ENCODE measurements at places on chromosomes 7 and 10. TPM values are rescaled to one million over a fixed set of nuclear protein-coding genes. Genes with fewer than 3 reads are reported as not detected.

Gene HOXA13
- total RNA-seq, result not detected

- H3K27ac ChIP-seq, result no peak overlapping the region
- no peaks in the 10 kb centered on the region for H3K27me3 ChIP-seq
- no peaks in the 10 kb centered on the region for H3K4me1 ChIP-seq
- DNase-seq, result no peak
- H3K36me3 ChIP-seq, result no peaks in the 10 kb centered on the region
Observed at GRCh38 chr7:144826208-144826607, 9.6 kb downstream of the TPK1 start.

- H3K4me3 ChIP-seq, result no peak overlapping the region
- DNase-seq, result no peak
- peak overlapping the region; percentile 87 for H3K27ac ChIP-seq
- H3K36me3 ChIP-seq, result no peaks in the 10 kb centered on the region
- H3K4me1 ChIP-seq, result peaks cover 93% of the 10 kb centered on the region
Observed at GRCh38 chr10:124705381-124705740, 38.8 kb downstream of the FAM53B start.

Gene PNLIP
- 3.3 TPM for total RNA-seq

GRCh38 chr10:114009281-114009996, 34.2 kb upstream of the ADRB1 start:
- no peak overlapping the region for H3K27ac ChIP-seq
- H3K4me1 ChIP-seq, result no peaks in the 10 kb centered on the region
- DNase-seq, result no peak
- H3K36me3 ChIP-seq, result no peaks in the 10 kb centered on the region
- H3K4me3 ChIP-seq, result no peak overlapping the region

GRCh38 chr7:20532890-20533289, 82.6 kb upstream of the ABCB5 start:
- H3K27me3 ChIP-seq, result no peaks in the 10 kb centered on the region
- no peak overlapping the region for H3K4me3 ChIP-seq
- no peaks in the 10 kb centered on the region for H3K36me3 ChIP-seq
- no peak for DNase-seq
- no peak overlapping the region for H3K27ac ChIP-seq

Gene EBF3
- 0.51 TPM for total RNA-seq

DNA sequence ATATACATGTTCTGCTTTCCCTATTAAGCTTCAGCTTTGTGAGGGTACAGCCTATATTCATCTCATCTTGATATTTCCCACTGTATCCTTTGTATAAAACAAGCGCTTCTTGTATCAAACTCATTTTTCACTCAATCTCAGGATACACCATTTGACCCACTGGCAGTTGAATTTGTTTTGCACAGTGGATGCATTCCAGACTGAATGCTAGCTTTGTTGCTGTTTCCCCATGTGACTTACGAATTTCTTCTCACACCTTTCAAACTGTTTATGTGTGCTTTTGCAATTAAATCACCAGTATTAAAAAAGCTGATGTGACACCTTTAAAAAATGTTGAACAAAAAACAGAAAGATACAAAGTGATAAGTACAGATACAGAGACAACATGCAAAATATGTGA, 180.9 kb downstream of the ZNF438 start:
- no peak overlapping the region for H3K4me3 ChIP-seq
- H3K36me3 ChIP-seq, result peaks cover 26% of the 10 kb centered on the region
- H3K27ac ChIP-seq, result no peak overlapping the region
- no peaks in the 10 kb centered on the region for H3K27me3 ChIP-seq
- DNase-seq, result no peak
- H3K4me1 ChIP-seq, result peaks cover 13% of the 10 kb centered on the region

DNA sequence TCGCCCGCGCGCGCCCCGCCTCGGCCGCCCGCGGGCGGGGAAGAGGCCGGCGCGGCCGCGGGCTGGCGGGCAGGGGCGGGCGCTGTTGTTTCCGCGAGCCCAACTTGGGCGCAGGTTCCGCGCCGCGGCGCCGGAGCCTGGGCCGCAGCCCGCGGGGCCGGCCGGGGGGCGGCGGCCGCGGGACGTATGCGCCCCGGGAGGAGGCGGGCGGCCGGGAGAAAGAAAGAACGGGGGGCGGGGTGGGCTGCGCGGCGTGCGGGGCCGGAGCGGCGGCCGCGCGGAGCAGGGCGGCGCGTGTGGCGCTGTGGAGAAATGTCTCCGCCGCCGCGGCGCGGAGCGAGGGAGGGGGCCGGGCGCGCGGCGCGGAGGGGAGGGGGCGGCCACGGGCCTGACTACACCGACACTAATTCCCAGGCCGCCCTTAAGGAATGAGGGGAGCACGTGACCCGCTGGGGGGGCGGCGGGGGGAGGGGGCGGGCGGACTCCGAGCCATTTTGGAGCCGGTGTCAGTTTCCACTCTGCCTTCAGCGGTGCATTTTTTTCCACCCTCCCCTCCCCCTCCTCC, at the start of gene BMI1:
BMI1 (plus strand) TSS at position 509 of the 565 bp plus-strand sequence. CDS start 5,351 bp downstream, outside the sequence.
- peaks cover 41% of the 10 kb centered on the region for H3K4me1 ChIP-seq
- peak; percentile 94 for DNase-seq
- H3K27ac ChIP-seq, result peak within 1 kb of the TSS; percentile 97
- H3K4me3 ChIP-seq, result peak within 1 kb of the TSS; percentile 94
- peaks cover 3% of the 10 kb centered on the region for H3K27me3 ChIP-seq

DNA sequence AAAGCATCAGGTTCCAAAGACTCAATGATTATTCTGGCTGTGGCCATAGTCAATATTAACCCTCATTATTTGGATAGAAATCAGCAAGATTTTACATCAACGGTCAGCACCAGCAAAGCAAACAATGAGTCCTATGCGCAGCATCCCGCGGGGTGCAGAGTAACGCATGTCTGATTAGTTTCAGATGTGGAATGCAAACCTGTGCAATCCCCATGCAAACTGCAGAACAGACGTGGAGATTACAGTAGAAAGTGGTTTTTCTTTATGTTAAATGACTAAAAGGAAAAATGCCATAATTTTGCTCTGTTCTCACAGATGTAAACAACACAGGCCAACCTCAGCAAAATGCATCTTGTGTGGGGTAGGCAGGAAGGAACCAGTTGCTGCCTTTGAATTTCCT, 258.1 kb upstream of the GRB10 start:
- no peaks in the 10 kb centered on the region for H3K27me3 ChIP-seq
- H3K36me3 ChIP-seq, result no peaks in the 10 kb centered on the region
- H3K4me3 ChIP-seq, result no peak overlapping the region
- no peaks in the 10 kb centered on the region for H3K4me1 ChIP-seq
- no peak for DNase-seq
- no peak overlapping the region for H3K27ac ChIP-seq

Gene GCK
- total RNA-seq, result not detected

Gene ATOH7
- not detected for total RNA-seq

Gene FLNC
- 5.2 TPM for total RNA-seq

DNA sequence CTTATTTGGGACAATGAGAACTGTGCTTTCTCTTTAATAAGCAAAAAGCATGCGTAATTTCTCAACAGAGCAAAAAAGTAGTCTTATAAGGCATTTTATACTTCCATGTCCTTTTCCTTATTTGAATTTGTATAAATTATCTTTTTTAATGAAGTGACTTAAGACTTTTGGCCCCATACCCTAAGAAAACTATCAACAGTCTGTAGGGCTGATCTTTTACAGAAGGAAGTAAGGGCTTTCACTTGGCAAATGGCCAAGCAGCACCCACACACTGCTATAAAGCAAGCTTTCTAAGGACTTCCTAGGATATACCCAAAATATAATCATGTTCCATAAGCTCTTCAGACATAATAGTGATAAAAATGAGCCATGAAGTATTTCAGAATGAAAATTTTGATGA, 3.4 kb downstream of the CRPPA start:
- H3K4me1 ChIP-seq, result peaks cover 15% of the 10 kb centered on the region
- H3K4me3 ChIP-seq, result no peak overlapping the region
- no peaks in the 10 kb centered on the region for H3K27me3 ChIP-seq
- DNase-seq, result no peak

- no peaks in the 10 kb centered on the region for H3K27me3 ChIP-seq
- H3K27ac ChIP-seq, result no peak overlapping the region
- peaks cover 5% of the 10 kb centered on the region for H3K4me1 ChIP-seq
- no peaks in the 10 kb centered on the region for H3K36me3 ChIP-seq
- no peak overlapping the region for H3K4me3 ChIP-seq
- DNase-seq, result no peak
Observed at GRCh38 chr7:152735443-152736004, 24.0 kb upstream of the ACTR3B start.

Gene TSPAN12
- 35.9 TPM for total RNA-seq

Gene LBX1
- not detected for total RNA-seq

- peak overlapping the region; percentile 7 for H3K4me3 ChIP-seq
- peak overlapping the region; percentile 46 for H3K27ac ChIP-seq
- no peak for DNase-seq
- H3K4me1 ChIP-seq, result peaks cover 5% of the 10 kb centered on the region
Observed at GRCh38 chr7:120740348-120740747, 117.6 kb downstream of the TSPAN12 start.

DNA sequence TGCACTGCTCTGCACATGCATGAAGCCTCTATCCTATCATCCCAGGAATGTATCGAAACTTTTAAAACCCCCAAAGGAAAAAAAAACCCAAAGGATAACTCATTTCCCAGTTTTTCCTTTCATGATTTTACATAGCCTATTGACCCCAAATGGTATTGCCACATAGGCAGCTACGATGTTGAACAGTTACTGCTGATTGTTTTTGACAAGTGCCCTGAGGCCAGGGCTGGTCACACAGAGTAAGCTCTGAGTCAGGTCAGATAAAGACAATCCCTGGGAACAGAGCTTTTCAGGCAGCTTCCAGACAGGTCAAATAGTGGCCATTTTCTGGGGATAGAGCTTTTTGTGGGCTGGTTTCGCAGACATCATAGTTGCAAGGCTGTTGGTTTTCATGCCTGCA, 52.1 kb downstream of the MYL10 start:
- no peak overlapping the region for H3K27ac ChIP-seq
- no peak overlapping the region for H3K4me3 ChIP-seq
- no peaks in the 10 kb centered on the region for H3K36me3 ChIP-seq

DNA sequence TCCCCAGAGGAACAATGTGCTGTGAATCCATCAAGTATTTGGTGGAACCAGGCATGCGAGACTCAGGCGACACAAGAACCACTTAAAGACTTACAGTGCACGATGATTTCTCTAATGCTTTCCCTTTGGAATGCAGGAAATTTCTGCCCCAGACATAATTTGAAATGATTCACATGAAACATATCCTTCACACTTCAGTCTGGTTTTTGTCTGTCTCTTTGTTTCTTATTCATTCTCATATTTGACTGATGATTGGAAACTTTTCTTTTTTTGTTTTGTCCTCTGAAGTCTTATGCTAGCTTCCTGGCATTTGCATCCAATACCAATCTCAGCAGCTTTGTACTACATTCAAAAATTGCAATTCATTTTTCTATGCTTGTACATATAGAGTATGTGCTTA, 502.8 kb downstream of the PHTF2 start:
- H3K4me1 ChIP-seq, result no peaks in the 10 kb centered on the region
- H3K27me3 ChIP-seq, result no peaks in the 10 kb centered on the region
- H3K27ac ChIP-seq, result no peak overlapping the region
- DNase-seq, result no peak

GRCh38 chr10:15856328-15857015, 3.8 kb downstream of the MINDY3 start:
- no peaks in the 10 kb centered on the region for H3K27me3 ChIP-seq
- H3K27ac ChIP-seq, result no peak overlapping the region
- no peak overlapping the region for H3K4me3 ChIP-seq

- no peaks in the 10 kb centered on the region for H3K36me3 ChIP-seq
- no peak for DNase-seq
- peak overlapping the region; percentile 56 for H3K4me3 ChIP-seq
- peak overlapping the region; percentile 86 for H3K27ac ChIP-seq
- peaks cover 25% of the 10 kb centered on the region for H3K4me1 ChIP-seq
Observed at GRCh38 chr7:16644157-16644556, 1.4 kb downstream of the ANKMY2 start.

- H3K4me3 ChIP-seq, result no peak overlapping the region
- H3K27me3 ChIP-seq, result no peaks in the 10 kb centered on the region
- DNase-seq, result peak; percentile 41
- H3K27ac ChIP-seq, result no peak overlapping the region
- H3K36me3 ChIP-seq, result no peaks in the 10 kb centered on the region
Observed at GRCh38 chr7:127815631-127816145, 163.7 kb downstream of the SND1 start.

DNA sequence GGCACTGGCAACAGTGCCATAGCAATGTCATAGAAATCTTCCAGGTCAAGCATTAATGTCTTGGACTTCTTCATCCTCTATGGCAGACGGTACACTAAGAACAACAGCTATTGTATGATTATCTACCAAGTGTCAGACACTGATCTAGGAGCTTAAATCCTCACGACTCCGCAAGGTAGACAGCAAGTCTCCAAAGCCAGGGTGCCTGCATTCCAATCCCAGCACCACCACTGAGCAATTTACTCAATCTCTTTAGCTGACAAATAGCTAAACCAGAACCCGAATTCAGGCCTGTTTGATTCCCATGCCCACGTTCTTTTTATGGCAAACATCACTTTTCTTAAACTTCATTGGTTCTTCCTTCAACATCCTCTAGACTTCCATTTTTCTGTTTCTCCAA, 31.8 kb downstream of the DNMBP start:
- H3K4me3 ChIP-seq, result no peak overlapping the region
- DNase-seq, result no peak
- H3K36me3 ChIP-seq, result no peaks in the 10 kb centered on the region
- peak overlapping the region; percentile 56 for H3K27ac ChIP-seq

GRCh38 chr7:7519056-7519455, 16.6 kb downstream of the COL28A1 start:
- DNase-seq, result no peak
- H3K4me3 ChIP-seq, result no peak overlapping the region
- H3K36me3 ChIP-seq, result no peaks in the 10 kb centered on the region

Gene STARD3NL
- 80.0 TPM for total RNA-seq

DNA sequence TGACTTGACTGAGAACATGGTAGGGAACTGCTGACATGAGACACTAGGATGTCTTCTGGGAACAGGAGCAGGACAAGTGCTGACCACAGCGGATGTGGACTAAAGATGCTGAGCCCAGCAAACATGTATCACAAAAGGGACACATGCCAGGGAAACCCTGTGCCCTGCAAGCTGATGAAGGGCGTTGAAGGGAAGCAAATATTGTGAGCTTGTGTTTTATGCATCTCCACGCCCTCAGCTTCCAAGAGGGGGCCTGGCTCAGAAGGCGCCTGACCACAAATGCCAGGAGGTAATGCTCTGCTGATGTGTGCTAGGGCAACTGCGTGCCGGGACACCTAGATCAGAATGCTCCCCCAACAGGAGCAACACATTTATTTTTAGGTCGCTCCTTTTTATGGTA, 207.3 kb downstream of the CXCL12 start:
- no peak overlapping the region for H3K4me3 ChIP-seq
- H3K4me1 ChIP-seq, result peaks cover 2% of the 10 kb centered on the region
- H3K27ac ChIP-seq, result no peak overlapping the region
- no peaks in the 10 kb centered on the region for H3K36me3 ChIP-seq
- DNase-seq, result no peak
- no peaks in the 10 kb centered on the region for H3K27me3 ChIP-seq

DNA sequence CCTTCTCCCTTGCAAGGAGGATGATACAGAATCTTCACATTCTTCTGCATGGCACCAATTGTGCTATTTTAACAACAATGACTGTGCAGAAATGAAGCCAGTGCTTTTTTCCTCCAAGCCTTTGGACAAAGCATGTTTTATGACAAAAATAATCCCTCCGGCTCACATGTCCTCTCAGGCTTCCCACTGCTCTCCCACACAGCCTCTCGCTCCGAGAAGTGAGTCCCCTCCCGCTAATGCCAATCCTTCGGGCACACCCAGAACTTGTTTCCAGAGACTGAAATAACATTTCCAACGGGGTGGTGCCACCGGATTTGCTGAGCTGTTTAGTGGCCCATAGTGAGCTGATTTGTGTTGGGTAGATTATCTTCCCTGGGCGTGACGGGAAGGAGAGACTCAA, 35.8 kb downstream of the RBM17 start:
- H3K36me3 ChIP-seq, result no peaks in the 10 kb centered on the region
- H3K27me3 ChIP-seq, result no peaks in the 10 kb centered on the region
- H3K4me3 ChIP-seq, result no peak overlapping the region
